ENCODE measurements at places on chromosomes 3 and 15. TPM values are rescaled to one million over a fixed set of nuclear protein-coding genes. Genes with fewer than 3 reads are reported as not detected.

STRIT1 gene
- not detected for polyA plus RNA-seq

FSIP1 gene
- polyA plus RNA-seq: 1.1 TPM

GOLGA6L7 gene
- not detected for polyA plus RNA-seq

ADAMTSL3 gene
- not detected for polyA plus RNA-seq

GOLGA6B gene
- polyA plus RNA-seq: not detected

GOLGA8M gene
- not detected for polyA plus RNA-seq

CEP97 gene
- polyA plus RNA-seq: 3.7 TPM

SAMD7 gene
- not detected for polyA plus RNA-seq

SLC51B gene
- not detected for polyA plus RNA-seq

MINAR1 gene
- polyA plus RNA-seq: 0.07 TPM
